ENCODE measurements at places on chromosomes 5 and 9. TPM values are rescaled to one million over a fixed set of nuclear protein-coding genes. Genes with fewer than 3 reads are reported as not detected.

DNA sequence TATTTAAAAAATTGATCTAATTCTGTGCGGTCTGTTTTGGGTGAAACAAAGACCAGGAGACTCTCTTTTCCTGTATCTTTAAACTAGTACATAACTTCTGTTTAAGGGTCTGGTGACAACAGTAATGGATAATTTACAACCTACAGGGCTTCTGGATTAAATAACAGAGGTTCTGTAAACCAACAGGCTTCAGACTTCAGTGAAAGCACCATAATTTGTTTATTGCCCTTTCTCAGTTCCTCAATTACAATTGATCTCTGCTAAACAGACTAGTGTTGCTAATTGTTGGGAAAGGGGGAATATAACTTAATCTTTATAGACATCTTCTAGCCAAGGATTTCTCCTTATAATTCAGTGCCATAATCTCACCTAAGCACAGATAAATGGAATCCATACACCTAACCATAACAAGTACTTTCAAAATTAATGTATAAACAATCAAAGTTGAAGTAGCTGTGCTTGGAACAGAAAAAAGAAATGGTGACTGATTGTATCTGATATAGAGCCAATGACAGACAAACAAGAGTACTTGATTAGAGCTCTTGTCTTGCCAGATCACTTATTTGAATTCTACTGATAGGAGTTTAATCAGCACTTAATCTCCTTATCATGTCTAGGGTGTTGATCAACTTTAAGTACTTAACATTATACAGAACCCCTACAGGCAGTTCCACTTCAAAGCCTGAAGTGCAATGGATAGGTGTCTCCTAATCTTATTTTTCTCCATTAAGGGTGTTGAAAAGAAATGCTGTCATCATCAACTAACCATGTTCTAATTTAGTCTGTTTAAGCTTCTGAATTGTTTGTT is 536.0 kb downstream of the NR2F1-AS1 start:
- H3K36me3 ChIP-seq, result no peaks in the 10 kb centered on the region
- DNase-seq, result no peak
- H3K4me1 ChIP-seq, result peaks cover 5% of the 10 kb centered on the region

The TICAM2 gene
- total RNA-seq, result 1.6 TPM

GRCh38 chr5:115873392-115873791 is 31.7 kb downstream of the AP3S1 start:
- peaks cover 5% of the 10 kb centered on the region for H3K4me1 ChIP-seq
- H3K4me3 ChIP-seq, result no peak overlapping the region
- no peaks in the 10 kb centered on the region for H3K27me3 ChIP-seq
- H3K27ac ChIP-seq, result no peak overlapping the region
- peaks cover 41% of the 10 kb centered on the region for H3K36me3 ChIP-seq

DNA sequence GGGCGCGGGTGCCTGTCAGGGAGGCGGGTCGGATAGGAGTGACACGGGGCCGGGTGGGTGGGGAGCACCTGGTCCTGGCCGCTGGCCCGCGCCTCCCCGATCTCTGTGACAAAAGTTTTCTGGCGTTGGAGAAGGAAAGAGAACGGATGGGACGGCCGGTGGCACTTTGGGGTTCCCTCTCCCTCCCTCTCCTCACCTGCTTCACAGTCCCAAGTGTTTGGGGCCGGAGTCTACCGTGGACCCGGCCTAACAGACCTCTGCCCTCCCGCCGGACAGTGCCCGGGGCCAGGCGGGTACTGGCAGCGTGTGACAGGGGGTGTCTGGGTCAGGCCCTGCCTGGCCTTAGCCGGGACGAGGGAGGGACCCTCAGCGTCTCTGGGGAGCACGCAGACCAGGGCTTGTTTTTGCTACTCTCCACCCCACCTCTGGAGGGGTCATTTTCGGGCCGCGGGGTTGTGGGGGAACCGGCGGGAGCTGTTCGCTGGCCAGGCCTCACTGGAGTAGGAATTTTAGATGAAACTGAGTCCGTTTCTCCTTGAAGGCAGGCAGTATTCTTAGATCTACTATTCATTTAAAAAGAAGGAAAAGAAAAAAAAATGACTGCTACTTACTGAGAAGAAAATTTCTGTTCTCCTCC is 1.7 kb downstream of the PRDM6 start:
- no peak for DNase-seq
- peaks cover 81% of the 10 kb centered on the region for H3K27me3 ChIP-seq
- no peaks in the 10 kb centered on the region for H3K36me3 ChIP-seq
- peaks cover 69% of the 10 kb centered on the region for H3K4me1 ChIP-seq

DNA sequence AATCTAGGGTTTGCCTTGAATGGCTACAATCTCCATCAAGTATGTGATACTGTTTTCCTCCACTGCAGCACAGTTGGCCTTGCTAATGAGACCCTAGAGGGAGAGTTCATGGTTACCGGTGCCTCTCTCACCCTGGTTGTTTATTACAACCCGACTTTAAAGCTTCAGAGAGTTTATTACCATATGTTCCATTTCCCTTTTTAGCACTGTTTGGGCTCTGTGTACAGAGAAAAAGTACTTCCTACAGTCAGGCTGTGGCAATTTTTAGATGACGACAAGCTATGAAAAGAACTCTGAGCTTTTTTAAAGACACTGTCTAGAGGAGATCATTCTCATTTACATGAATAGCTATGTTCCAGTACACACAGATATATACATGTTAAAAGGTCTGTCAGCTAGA is 48.8 kb upstream of the PLCXD3 start:
- H3K27ac ChIP-seq, result no peak overlapping the region
- DNase-seq, result no peak
- no peaks in the 10 kb centered on the region for H3K36me3 ChIP-seq

DNA sequence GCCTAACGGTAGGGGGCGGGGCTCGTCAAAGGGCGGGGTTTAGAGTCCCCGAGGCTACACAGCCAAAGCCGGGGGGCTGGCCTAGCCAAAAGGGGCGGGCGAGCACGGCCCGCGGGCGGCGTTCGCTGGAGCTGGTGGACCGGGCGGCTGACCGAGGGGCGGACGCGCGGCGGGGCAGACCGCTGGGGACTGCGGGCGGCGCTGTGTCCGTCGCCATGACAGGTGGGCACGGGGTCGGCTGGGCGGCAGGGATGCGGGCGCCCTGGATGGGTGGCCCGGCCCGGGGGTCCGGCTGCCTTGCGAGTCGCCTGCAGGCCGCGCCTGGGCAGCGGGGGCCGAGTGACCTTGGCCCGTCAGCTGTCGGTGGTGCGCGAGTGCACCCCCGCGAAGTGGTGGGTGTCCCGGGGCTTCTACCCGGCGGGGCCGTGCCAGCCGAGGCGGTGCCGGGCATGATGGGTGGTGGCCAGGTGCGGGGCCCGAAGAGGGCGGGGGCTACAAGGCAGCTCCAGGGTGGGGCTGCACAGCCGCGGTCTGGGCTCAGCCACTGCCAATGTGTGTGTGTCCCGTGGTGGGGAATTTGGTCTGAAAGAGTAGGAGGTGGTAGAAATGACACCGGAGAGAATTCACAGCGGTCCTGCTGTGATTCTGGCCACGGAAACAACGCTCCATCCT is at the start of gene CARD19:
TSS of gene CARD19 (plus strand) at position 87 of the 672 bp plus-strand sequence. CDS start at position 216, 129 bp downstream.
- H3K27me3 ChIP-seq, result no peaks in the 10 kb centered on the region
- H3K27ac ChIP-seq, result peak within 1 kb of the TSS; percentile 80
- H3K4me1 ChIP-seq, result peaks cover 43% of the 10 kb centered on the region
- DNase-seq, result peak; percentile 62
- peak within 1 kb of the TSS; percentile 78 for H3K4me3 ChIP-seq

GRCh38 chr9:111657051-111657450 is 4.4 kb upstream of the GNG10 start:
- no peak overlapping the region for H3K27ac ChIP-seq
- peaks cover 13% of the 10 kb centered on the region for H3K36me3 ChIP-seq
- no peak for DNase-seq
- no peak overlapping the region for H3K4me3 ChIP-seq

The SLCO6A1 gene
- 6.2 TPM for total RNA-seq

DNA sequence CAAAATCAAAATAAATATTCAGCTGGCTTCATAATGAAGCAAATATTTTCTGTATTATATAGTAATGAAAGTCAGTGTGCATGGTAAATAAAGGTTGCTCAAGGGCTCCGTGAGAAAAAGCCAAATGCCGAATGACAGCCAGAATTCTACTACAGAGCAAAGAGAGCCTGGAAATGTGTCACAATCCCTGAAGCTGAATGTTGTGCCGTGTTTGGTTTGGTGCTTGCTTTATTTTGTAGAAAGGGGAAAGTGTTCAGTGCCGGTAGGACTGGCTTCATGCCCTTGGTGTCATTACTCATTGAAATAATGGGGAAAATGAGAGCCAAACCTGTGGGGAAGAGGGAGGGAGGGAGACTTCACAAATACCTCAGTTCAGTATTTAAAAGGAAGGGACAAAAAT is 26.8 kb upstream of the ADAMTSL1 start:
- DNase-seq, result no peak
- H3K36me3 ChIP-seq, result no peaks in the 10 kb centered on the region
- no peaks in the 10 kb centered on the region for H3K27me3 ChIP-seq
- H3K4me1 ChIP-seq, result peaks cover 21% of the 10 kb centered on the region
- no peak overlapping the region for H3K27ac ChIP-seq

DNA sequence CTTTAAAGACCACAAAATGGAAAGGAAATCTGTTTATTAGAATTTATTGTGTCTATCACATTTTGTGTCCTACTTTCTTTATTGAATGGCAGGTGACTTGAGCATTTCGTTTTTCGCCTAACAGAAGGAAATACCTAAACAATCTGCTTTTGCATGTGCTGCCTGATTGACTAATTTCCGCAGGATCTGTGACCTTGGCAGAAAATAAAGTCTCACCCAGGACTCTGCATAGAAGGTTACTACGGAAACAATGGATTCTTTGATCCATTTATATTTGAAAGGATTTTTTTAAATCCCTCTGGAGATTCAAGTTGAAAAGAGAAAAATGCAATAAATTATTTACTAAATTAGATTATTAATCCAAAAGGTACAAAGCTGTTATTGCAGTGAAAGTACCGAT is 61.0 kb upstream of the CAST start:
- peaks cover 15% of the 10 kb centered on the region for H3K27me3 ChIP-seq
- no peaks in the 10 kb centered on the region for H3K36me3 ChIP-seq
- no peak overlapping the region for H3K4me3 ChIP-seq
- peaks cover 4% of the 10 kb centered on the region for H3K4me1 ChIP-seq
- no peak for DNase-seq

The SYNPO gene
- total RNA-seq, result 85.3 TPM

DNA sequence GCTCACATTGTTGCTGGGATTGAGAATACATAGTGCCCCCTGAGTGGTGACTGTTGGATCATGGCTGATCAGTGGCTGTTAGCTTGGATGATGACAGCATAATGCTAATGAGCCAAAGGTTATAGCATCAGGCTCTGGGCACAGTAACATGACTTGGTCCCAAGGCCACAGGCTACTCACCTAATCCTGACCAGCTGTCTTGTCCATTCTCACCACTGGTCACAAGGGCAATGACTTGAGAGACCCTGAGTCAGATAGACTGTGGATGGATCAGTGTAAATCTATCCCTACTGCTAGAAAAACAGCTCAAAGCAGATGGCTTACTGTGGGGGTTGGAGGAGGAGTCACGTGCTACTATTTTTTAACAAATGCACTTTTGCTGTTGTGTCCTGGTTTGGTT is 74.7 kb downstream of the AOPEP start:
- H3K36me3 ChIP-seq, result no peaks in the 10 kb centered on the region
- H3K27ac ChIP-seq, result peak overlapping the region; percentile 93
- H3K27me3 ChIP-seq, result no peaks in the 10 kb centered on the region
- DNase-seq, result no peak
- H3K4me1 ChIP-seq, result peaks cover 74% of the 10 kb centered on the region

DNA sequence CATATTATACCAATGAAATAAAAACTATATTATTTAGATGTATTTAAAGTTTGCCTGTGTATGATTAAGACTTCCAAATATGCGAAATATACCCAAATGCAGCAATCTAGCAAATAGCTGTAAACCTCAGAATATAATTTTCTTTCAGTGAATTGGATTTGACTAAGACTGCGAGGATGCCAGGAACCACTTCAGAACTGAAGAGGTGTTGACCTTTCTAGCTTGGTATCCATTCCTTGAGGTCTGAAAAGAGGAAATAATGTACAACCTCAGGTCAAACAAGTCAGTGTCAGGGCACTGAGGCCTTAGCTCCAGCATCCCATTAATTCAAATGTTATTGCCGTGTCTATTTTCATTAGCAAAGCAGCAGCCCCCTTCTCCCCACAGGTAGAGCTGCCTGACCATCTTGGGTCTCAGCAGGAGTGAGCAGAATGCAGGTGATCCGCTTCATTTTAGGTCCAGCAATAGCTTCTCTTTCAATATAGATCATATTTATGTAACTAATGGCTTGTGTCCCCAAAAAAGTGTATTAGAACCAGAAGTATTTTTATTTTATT is 100.0 kb downstream of the KIAA1958 start:
- no peak for DNase-seq
- H3K36me3 ChIP-seq, result no peaks in the 10 kb centered on the region
- H3K27me3 ChIP-seq, result no peaks in the 10 kb centered on the region
